ENCODE measurements at places on chromosomes 1 and 21.

DNA sequence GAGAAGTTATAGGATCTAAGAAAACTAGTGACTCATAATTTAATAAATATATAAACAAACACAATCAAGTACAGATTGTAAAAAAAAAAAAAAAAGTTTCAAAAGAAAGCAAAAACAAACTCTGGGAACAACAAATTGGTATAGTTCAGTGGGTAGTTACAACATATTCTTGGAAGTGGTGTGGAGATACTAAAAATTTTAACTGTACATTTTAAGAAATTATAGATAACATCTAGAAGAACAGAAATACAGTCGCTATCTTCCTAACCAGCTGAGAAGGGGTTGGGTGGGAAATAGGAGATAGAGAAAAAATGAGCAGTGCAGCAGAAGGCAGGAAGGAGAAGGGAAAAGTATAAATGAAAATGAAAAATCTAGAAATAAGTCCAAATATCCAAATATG lies 70.5 kb downstream of the LRRC8C start:
- DNase-seq = no peak

DNA sequence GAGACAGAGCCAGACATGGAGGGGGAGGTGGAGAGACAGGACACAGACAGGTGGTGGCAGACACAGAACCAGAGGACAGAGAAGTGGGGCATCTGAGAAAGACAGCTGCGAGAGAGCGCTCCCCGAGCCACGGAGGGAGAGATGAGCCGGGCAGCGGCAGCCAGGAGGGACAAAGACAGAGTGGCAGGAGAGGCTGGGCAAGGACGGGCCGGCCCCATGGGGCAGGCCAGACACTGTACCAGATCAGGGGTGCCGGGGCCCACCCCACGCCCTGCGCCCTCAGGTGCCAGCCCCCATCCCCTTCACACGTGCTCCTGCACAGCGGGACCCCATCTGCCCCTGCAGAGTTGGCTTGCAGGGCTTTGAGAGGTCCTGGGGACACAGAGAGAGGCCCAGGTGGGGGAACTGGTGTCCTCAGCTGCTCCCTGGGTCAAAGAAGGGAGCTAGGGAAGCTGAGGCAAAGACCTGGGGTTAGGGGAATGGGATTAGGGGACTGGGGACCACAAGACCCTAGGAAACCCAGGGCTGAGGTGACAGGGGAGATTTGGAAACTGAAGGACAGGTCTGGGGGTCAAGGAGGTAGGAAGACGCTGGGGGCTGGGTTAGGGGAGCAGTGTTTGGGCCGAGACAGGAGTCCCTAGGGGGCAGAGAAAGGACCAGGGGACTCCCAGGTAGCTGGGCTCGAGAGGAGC lies 643 bp downstream of the FNDC5 start:
- DNase-seq = no peak

DNA sequence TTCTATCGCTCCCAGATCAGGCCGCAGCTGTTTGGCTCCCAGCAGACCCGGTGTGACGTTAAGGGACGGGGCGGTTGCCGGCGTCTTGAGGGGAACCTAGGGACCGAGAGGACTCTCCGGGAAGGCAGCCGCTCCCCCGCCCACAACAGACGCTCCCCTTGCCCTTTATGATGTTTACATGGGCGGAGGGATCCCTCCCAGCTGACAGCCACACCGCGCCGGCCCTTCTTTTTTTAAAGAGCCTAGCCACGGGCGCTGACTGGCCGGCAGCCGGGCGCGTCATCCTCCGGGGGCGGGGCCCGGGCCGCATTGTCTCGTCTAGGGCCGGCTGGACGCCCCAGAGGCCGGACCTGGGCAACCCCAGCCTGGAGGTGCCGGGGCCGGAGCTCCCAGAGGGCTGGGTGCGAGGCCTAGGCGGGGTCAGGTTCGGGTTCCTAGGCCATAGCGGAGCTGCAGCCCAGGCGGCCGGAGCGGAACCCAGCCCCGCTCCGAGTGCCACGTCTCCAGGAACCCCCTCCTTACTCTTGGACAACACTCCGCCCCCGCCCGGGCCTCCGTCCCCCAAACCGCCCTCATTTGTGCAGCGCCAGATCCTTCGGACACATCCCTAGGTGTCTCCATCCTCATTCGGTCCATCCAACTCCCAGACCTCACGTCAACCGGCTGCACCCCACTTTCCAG lies at the start of gene PCAT6:
PCAT6 (plus strand) TSS at position 340 of the 681 bp plus-strand sequence.
- DNase-seq = peak; percentile 88

GRCh38 chr1:156841295-156841855 lies 17.5 kb downstream of the INSRR start:
- no peak for DNase-seq

- DNase-seq = no peak
These were observed 110.2 kb downstream of the NAV1 start for GRCh38 chr1:201648907-201649721.

- DNase-seq = no peak
These were observed 15.3 kb upstream of the RGS8 start for GRCh38 chr1:182699393-182700350.

GRCh38 chr1:34929853-34930701 lies 627 bp upstream of the DLGAP3 start:
- no peak for DNase-seq

GRCh38 chr1:110548381-110548780 lies 29.4 kb upstream of the KCNA10 start:
- DNase-seq = no peak

DNA sequence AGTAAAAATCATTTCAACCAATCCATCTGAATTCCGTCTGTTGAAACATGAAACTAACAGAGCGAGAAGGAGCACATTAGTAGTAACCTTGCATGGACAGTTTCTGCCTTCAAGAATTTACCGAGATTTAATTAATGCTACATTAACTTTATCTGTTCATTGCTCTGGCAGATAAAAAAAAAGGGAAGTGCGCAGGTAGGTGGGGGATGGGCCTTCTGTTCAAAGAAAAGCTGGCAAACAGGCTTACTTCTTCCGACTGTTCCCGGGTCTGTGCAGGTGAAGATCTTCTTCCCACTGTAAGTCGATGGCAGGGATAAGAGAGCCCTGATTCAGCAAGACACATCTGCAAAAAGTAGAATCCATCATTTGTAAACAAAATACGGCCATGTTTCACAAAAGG lies 172.6 kb upstream of the DMRTA2 start:
- DNase-seq = no peak

DNA sequence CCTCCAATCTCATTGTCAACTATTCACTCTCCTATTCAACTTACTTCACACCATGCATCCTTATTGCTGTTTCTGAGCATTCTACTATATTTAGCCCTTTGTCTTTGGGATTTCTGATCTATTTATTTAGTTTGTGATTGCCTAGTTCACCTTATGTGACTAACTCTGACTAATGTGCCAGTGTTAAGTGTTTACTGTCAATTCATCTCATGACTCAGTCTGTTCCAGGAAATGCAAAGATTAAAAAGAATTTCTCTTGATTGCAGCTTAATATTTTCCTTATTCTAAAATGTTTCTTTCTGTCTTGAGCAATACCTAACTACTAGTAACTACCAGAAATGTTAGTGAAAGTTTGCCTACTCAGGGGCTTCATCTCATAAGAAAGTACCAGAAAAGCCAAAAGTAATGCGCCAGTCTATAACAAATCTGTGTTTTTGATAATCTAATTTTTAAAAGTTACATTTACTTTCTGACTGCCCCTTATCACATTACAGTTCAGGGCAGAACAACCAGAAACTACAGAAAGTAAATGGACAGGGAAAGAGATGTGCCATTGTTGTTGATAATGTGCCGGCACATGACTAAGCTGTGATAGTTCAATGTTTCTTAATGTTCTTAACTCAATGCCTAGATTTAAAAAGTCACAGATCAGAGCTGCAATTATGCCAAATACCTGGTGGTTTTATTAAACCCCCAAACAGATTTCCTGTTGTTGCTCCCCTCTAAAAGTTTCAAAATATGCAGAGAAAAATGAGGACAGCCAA lies 556.5 kb downstream of the PTBP2 start:
- DNase-seq = no peak

DNA sequence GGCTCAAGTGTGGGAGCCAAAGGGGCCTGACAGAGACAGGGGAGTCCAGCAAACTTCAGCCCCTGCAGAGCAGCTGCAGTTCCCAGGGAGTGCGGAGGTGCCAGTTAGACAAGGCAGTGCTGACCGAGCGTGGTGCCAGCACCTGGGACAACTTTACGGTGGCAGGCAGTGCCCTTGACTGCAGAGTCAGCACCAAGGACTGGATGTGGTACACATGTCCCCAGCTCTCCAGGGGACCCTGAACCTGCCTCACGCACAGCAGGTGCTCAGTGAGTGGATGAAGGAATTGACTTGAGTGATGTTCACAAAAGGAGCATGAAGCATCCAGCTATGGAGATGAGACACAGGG lies 296.5 kb downstream of the SIPA1L2 start:
- no peak for DNase-seq

DNA sequence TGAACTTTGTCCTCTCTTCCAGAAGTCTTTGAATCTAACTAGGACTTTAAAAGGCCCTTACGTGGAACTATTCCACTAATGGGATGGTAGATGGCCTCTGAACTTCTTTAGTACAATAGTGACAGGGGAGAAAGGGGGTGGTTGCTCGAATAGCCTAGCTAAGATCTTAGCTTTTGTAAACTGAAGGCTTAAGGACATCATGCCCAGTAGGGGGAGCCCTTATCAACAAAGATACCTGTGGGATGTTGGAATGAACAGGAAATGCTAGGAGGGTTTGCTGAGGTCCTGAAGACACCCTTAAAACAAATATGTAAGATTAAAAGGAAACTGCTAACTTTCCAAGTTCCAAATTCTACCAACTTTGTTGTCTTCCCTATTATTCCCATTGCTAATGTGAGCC lies 33.2 kb downstream of the NHLH2 start:
- peak; percentile 11 for DNase-seq

- DNase-seq = no peak
These were observed 31.2 kb downstream of the CHD1L start for GRCh38 chr1:147273409-147274336.

Data from activated CD4-positive, alpha-beta T cell treated with anti-CD3 and anti-CD28 coated beads, Interleukin-2, amount 50 U/mL, for 48 hours (primary cell).